Naive thymus-derived CD8-positive, alpha-beta T cell (primary cell): ENCODE measurements at places on chromosomes 2 and 18. TPM values are rescaled to one million over a fixed set of nuclear protein-coding genes. Genes with fewer than 3 reads are reported as not detected.

- no peak for DNase-seq
These were observed 85.7 kb upstream of the FRZB start for GRCh38 chr2:182951948-182952663.

The XIRP2 gene
- total RNA-seq = not detected

DNA sequence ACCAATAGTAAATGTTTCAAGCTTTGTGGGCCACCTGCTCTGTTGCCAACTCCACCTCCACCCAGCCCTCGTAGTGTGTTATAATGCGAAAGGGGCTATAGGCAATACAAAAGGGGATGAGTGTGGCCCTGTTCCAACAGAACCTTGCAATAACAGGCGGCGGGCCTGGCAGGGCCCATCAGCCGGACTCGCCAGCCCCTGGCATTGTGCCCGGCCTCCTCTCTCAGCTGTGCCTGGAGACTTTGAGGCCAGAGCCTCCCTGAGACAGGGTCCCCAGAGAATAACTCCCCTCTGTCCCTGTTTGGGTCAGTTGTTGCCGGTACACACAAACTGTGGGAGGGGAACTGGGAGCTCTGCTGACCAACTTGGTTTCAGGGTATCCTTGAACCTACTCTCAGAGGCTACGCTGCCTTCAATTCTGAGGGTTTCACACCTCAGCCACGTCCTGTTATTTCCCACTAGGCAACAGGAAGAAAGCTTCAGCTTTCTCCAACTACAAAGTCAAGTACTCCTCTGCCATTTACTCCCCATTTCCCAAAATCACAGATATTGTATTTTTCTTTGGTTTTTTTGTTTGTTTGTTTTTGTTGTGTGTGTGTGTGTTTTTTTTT lies 58.0 kb upstream of the ZNF236 start:
- no peak for DNase-seq

The RGPD4 gene
- total RNA-seq = 0.83 TPM
